NCI-H2081 treated with DMSO at 0.1 percent for 48 hours (cell line): ENCODE measurements at places on chromosomes 3 and 15.
A peak's percentile ranks its signal among the peaks of the same experiment; 100 is the strongest.

- DNase-seq: no peak
Observed at GRCh38 chr3:29072611-29073010, 208.3 kb upstream of the RBMS3 start.

GRCh38 chr15:31145271-31145911 lies 43.9 kb upstream of the TRPM1 start:
- no peak for DNase-seq

GRCh38 chr3:16455001-16455400 lies 58.5 kb downstream of the RFTN1 start:
- peak; percentile 69 for DNase-seq

DNA sequence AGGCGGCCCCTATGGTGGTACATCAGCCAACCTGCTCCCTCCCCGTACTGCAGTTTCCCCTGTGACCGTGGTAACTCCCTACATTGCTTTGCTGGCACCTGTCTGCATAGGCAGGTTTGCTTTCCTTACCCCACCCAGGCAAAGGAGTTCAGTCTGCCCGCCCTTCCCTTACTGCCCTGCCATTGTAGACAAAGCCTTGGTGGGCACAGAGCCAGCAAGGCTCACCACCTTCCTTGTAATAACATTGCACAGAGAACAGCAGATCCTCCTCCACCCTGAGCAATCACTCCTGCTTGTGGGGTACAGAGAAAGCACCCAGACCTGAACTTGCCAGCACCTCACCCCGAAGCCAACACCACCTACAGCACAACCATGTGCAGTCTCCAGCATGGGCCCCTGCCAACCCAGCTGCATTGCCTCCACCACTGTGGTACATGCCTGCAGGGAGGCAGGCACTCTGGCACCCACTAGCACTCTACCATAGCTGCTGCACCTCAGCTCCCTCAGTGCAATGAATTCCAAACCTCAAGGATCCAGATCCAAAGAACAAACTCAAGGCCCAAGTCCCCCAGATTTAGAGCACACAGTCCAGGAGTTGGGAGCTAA lies 192.7 kb upstream of the KCNMB2 start:
- DNase-seq: no peak

DNA sequence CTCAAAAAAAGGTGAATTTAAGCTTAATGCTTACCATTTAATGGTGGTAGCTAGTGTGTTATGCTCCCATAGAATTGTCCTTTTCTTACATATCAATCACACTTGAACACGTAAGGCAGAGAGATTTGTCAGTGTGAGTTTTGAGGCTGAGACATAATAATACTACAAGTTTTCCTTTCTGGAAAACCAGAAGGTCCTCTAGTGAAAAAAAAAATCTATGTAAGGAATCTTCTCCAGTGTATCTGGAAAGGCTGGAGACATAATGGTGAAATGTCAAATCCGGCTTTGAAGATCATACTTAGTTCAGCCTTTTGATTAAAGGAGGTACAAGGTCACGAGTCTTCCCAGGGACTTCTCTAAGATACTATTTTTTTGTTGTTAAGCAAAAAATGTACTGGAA lies 3.4 kb downstream of the TSC22D2 start:
- no peak for DNase-seq

GRCh38 chr15:35038626-35039451 lies 46.3 kb downstream of the NANOGP8 start:
- no peak for DNase-seq

DNA sequence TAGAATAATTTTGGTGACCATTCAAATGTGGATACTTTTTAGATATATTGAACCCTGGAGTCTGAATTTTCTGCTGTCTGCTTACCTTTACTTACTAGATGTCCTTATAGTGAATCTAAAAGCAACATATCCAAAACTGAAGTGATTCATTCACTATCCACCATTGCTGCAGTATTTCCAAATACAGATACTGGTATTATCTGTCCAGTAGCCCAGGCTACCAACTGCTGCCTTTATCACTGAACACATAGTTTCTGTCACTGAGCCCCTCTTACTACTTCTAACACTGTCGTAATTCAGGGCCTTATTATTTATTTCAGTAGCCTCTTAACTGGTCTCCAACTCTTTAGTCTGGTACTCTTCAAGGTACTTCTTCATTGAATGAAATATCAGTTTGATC lies 49.2 kb downstream of the SLMAP start:
- no peak for DNase-seq

- DNase-seq: no peak
Observed at GRCh38 chr3:160703974-160704373, 27.0 kb downstream of the ARL14 start.
